CD4-positive, alpha-beta T cell treated with Interleukin-12 subunit alpha and Interleukin-12 subunit beta, for 1 hour (primary cell): ENCODE measurements at places on chromosomes 12 and 14.

DNA sequence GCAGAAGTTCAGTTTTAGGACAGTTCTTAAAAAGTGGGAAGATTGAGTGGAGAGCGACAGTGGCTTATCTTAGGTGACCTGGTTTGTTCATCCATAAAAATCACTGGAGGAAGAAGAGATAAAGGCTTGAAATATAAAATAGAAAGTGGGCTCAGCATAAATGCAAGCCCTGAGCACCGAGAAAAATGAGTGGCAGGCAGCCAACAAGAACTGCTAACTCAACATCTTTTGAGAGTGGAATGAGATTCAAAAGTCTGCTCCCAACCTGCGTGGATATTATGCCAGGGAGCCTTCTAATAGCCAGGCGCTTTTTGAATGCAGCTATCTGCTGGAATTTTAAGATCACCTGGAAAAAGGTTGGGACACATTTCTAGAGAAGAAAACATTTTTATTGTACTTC lies 666.5 kb downstream of the FLRT2 start:
- no peak for DNase-seq

DNA sequence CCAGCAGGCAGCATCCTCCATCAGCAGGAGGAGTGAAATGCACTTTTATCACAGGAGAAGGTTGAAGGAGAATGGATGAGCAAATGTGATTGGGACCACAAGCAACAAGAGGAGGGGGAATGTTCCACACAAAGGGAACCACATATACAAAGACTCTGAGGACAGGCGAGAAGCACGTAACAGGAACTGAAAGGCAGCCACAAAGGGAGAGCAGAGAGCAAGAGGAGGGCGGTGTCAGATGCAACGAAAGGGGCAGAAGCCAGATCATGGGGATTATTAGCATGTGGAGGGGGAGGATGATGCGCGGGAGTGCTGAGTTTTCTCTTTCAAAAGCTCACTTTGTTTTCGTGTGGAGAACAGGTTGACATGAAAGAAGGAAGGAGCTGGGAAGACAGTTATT lies 241.1 kb downstream of the SPTSSA start:
- no peak for DNase-seq

DNA sequence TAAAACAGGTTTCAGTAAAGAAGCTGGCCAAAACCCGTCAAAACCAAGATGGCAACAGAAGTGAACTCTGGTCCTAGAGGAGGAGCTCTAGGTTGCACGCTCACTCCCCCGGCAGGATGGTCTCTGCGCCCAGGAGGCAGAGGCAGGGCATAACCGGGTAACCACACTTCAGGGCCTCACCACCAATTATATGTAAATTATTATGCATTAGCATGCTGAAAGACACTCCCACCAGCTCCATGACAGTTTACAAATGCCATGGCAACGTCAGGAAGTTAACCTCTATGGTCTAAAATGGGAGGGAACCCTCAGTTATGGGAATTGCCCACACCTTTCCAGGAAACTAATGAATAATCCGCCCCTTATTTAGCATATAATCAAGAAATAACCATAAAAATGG lies 20.1 kb upstream of the SLC6A12 start:
- DNase-seq = no peak

- no peak for DNase-seq
These were observed 299.2 kb downstream of the LRIG3 start for GRCh38 chr12:58621126-58621525.

GRCh38 chr12:26690601-26691000 lies 142.4 kb downstream of the ITPR2 start:
- DNase-seq = no peak

DNA sequence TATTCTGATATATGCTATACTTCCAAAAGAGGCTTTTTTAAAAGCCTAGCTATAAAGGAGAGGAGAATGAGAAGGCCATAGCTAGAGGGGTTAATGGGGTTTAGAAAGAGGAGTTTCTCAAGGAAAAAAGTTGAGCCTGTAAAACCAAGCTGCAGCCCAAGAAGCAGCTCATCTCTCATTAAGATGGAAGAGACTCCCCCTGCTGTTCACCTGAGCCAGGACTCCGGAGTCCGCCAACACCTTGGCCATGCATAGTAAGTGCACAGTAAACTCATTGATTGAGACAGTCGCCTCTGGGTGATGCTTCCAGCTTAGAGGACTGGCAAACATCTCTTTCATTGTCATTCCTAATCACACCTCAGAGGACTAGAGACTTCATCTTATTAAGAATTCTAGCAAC lies 46.2 kb downstream of the ANO2 start:
- no peak for DNase-seq

GRCh38 chr12:112370868-112371510 lies 11.2 kb downstream of the HECTD4 start:
- no peak for DNase-seq

DNA sequence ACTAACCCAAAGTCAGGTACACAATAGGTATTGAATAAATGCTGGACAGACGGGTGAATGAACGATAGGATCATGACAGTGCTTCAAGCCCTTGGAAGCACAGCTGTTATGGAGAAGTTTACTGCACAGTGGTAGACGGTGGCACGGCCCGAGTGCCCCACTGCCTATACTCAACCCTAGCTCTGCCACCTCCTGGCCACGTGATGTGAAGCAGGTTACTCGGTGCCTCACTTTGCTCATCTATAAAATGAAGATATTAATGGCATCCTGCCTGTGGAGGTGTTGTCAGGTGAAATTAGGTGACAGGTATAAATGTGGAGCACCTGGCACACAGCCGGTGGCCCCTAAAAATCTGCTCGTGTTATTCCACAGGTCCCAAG lies 5.8 kb downstream of the ASB2 start:
- peak; percentile 80 for DNase-seq
